ENCODE measurements at places on chromosomes 3 and 15. TPM values are rescaled to one million over a fixed set of nuclear protein-coding genes. Genes with fewer than 3 reads are reported as not detected.

Gene FHIT
- 5.0 TPM for total RNA-seq

Gene ARIH2
- total RNA-seq: 127 TPM

Gene LHFPL4
- not detected for total RNA-seq

Gene SEC22C
- 46.9 TPM for total RNA-seq

Gene CIP2A
- total RNA-seq: 50.1 TPM

Measured in activated CD8-positive, alpha-beta memory T cell treated with anti-CD3 and anti-CD28 coated beads for 36 hours (primary cell).